Heart right ventricle (tissue), 16 donors: ENCODE measurements at places on chromosomes 12 and 14.

- no peak for DNase-seq
Observed at GRCh38 chr12:53496752-53497032, 2.6 kb downstream of the MAP3K12 start.

DNA sequence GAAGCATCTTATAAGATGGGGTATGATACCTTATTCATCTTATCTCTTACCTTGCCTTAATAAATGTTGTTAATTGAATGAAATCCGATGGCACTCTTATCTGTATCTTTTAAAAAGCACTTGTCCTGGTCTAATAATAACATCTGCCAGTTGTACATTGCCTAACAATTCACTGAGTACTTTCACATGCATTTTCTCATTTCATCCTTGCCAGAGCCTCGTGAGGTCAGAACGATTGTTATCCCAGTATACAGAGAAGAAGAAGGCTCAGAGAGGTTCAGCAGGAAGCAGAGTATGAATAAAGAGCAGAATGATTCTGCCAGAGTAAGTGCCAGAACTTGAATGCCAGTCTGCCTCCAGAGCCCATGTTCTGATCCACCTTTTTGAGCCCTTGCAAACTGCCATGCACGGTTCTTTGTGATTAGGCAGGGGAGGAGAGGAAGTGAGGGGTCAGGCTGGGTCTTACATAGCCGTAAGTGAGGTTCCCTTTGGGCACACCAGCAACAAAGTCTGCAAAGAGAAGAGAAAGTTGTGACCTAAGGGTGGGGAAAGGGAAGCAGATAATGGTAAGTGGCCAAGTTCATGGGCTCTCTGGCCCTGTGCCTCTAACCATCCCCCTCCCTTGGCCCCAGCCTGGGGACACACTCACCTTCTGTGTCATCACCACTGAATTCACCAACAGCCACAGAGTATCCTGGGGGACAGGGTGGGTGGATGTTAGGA lies 11.7 kb downstream of the ITGA5 start:
- no peak for DNase-seq

DNA sequence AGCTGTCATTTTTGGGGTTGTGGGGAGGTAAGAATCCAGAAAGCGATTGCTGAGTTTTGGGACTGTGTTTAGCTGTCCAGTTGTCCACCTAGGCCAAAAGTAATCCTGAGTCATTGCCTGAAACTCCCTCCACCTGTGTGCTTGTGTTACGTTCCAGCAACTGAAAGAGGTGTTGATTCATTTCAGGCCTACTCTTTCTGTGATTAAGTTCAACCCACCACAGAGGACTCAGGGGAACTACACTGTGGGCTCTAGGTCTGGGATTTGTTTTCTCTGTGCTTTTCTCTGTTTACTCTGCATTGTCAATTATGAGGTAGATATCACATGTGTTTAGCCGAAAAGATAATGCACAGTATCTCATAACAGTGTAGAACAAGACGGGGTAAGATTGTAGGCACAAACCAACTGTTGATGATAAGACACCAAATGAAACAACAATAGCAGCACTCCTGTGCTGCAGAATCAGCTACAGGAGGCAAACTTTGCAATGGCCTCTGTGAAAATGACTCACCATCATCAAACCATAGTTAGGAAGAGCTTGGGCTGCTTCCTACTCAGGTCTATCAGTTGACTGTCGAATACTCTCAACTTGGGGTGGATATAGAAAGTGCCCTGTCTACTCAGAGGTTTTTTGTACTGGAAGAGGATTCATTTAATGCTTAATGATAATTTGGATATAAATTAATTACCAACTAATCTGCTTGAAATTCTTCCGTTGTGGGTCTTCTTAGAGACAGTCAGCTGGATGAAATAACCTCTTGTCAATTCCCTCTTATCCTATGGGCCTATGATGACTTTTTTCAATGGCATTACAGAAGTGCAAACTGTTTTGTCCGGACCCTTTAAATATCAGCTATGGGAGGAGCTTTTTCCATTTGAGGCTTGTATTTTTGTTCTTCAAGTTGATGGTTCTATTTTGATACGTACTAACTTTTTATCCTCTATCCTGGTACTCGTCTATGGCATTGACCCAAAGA lies 385.9 kb downstream of the BMP4 start:
- no peak for DNase-seq

DNA sequence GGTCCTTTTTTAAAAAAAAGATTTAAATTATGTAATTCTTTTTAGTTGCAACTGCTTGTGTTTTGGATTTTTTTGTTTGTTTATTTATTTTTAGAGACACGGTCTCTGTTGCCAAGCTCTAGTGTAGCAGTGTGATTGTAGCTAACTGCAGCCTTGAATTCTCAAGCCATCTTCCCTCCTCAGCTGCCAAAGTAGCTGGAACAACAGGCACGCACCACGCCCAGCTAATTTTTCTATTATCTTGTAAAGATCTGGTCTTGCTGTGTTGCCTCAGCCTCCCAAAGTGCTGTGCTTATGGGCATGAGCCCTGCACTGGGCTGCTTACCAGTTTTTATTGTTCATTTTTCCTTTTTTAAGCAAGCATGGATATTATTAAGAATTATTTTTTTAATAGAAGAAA lies 10.6 kb upstream of the ART4 start:
- DNase-seq, result no peak
